H7 (cell line): ENCODE measurements at places on chromosomes 1 and 21. TPM values are rescaled to one million over a fixed set of nuclear protein-coding genes. Genes with fewer than 3 reads are reported as not detected.
A peak's percentile ranks its signal among the peaks of the same experiment; 100 is the strongest.

- DNase-seq = no peak
Observed at GRCh38 chr21:33684923-33685560, 42.7 kb downstream of the ITSN1 start.

The TMPRSS15 gene
- not detected in 2 replicates for total RNA-seq

GRCh38 chr1:83976920-83977319, 22.0 kb downstream of the TTLL7 start:
- DNase-seq = no peak

The DMRTA2 gene
- 0.10 TPM in 1 of 2 replicates, not detected in the other for total RNA-seq

GRCh38 chr1:237795558-237795957, 95.2 kb downstream of the ZP4 start:
- no peak for DNase-seq

GRCh38 chr1:153397924-153398651, 7.2 kb upstream of the S100A8 start:
- peak; percentile 5 for DNase-seq

DNA sequence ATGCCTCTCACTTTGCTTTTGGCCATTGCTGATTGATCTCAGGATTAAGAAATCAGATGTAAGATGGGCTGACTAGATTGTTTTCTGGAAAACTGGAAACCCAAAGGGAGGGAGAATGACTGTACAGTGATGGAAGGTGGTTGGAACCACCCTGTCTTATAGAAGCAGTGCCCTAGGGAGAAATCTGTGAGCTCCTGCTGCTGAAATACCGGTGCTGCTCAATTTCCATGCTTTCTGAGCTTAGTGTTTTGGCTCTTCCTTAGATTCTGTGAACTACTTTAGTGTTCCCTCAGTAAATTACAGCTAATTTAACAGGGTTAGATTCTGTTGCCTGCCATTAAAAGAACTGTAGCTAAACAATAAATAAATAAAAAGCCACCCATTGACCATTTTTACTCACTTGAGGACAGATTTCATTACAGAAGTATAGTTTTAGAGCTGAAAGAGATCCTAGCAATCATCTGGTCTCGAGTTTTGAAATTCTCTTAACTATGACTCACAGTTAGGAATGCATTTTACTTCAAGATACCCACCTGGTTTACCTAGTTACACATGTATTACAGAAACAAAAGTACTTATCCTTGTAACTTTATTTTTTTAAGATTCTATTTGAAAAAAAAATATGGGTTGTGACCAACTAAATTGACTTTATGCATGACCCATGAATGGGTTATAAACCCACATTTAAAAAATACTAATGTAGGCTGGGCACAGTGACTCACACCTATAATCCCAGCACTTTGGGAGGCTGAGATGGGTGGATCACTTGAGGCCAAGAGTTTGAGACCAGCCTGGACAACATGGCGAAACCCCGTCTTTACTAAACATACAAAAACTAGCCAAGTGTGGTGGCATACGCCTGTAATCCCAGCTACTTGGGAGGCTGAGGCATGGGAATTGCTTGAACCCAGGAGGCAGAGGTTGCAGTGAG, 33.2 kb downstream of the CAMSAP2 start:
- no peak for DNase-seq

GRCh38 chr21:35016517-35017188, 32.4 kb downstream of the RUNX1 start:
- DNase-seq = no peak

The AADACL4 gene
- not detected in 2 replicates for total RNA-seq

- DNase-seq = no peak
Observed at GRCh38 chr1:96587222-96587621, 134.4 kb upstream of the PTBP2 start.

The TSPAN1 gene
- not detected in 2 replicates for total RNA-seq

The RXFP4 gene
- total RNA-seq = not detected in 2 replicates

DNA sequence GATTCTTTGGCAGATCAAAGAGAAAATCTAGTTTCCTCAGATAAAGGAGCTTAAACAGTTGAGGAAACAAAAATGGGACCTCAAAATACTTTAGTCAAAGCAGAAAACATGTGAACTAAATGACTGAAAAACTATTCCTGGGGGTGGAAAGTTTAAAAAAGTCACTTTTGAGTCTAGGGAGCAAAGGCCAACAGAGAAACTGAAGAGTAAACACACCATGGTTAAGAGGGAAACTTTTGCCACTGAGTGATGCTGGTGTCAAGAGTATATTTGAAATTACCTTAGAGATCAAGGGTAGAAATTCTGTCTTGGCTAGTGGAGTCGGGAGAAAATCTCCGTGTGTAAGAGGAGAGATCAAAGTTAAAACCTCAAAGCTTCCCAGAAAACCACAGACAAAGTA, 501.2 kb upstream of the ADGRL4 start:
- no peak for DNase-seq

DNA sequence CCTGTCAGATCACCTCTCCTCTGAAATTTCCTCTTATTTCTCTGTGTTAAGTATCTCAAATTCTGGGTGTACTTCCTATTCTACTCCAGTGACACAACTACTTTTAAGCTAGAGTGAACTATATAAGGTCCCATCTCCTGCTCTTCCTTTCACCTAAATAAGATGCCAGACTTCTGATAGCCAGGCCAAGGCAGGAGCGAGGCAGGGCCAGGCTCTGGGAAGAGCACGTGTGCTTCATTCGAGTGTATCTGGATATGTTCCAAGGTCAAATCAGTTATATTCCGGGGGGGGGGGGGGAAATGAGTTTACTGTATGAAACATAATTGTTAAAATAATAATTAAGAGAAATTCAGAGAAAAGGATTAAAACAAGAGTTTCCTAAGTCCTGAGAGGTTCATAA, 60.1 kb downstream of the LRRC71 start:
- no peak for DNase-seq

The MASP2 gene
- 0.17 and 0.63 TPM in 2 replicates for total RNA-seq

The F13B gene
- total RNA-seq = not detected in 2 replicates

GRCh38 chr1:225866061-225866837, 15.9 kb downstream of the TMEM63A start:
- DNase-seq = no peak

- DNase-seq = no peak
Observed at GRCh38 chr1:153663211-153663610, 4.7 kb downstream of the SNAPIN start.

DNA sequence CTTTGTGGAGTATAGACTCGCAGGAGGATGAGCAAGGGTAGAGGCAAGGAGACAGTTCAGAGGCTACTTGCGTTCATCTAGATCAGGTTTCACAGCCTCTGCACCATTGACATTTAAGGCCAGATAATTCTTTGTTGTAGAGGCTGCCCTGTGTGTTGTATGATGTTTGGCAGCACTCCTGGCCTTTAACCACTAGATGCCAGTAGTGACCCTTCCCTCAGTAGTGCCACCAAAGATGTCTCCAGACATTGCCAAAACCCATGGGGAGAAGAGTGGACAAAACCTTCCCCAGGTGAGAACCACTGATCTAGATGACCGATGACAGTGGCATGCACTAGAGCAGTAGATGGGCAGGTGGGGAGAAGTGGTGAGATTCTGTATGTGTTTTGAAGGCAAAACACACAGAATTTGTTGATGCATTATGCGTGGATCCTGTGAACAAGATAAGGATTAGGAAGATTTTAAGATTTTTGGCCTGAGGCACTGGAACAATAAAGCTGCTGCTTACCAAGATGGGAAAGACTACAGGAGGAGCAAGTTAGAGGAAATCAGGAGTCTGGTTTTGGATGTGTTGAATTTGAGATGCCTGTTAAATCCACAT, 9.9 kb upstream of the COG2 start:
- DNase-seq = peak; percentile 30

- no peak for DNase-seq
Observed at GRCh38 chr1:115274467-115274866, 63.6 kb downstream of the NGF start.

The NCDN gene
- 41.9 and 50.9 TPM in 2 replicates for total RNA-seq

The MAEL gene
- not detected in 2 replicates for total RNA-seq

DNA sequence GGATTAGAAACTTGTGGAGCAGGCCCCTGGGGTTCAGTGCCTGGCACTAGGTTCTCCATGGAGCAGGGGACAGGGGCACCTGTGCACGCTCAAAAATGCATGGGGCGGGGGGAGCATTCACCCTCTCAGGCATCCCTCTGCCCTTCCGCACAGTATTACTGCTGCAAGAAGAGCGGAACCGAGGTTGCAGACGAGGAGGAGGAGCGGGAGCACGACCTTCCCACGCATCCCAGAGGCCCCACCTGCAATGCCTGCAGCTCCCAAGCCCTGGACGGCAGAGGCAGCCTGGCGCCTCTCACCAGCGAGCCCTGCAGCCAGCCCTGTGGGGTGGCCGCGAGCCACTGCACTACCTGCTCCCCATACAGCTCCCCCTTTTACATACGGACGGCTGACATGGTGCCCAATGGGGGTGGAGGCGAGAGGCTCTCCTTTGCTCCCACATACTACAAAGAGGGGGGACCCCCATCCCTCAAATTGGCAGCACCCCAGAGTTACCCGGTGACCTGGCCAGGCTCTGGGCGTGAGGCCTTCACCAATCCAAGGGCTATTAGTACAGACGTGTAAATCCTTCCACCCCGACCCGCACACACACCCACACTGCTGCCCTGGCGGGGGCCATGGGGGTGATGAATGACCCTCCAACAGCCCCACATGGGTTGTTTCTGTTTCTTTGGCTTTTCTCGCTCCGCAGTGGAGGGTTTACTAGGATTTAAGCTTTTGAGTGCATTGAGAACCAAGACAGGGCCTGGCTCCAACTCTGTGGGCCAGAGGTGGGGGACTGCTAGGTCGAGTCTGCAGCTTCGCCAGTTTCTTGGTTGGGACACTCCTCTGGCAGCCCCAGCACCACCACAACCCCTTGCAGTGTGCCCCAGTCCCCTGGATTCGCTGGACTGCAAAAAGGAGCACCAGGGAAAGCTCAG, 63.7 kb downstream of the TOR1AIP2 start:
- peak; percentile 54 for DNase-seq

DNA sequence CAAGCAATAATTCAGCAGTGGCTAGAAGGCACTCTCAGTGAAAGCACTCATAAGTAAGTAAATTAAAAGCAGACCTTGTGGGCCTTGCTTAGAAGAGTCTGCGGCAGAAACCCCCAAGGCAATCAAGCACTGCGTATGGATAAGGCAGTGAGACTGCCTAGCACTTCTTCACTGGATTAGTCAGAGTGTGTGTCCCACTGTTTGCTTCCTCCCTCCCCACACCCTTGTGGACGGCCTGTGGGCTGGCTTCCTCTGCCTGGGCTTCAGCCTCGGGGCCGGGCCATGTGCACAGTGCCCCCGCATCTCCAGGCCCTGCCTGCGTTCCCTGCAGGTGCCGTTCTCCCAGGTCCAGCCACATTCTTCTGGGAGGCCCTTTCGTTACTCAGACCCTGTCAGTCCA, 23.8 kb downstream of the AGT start:
- no peak for DNase-seq

The LAX1 gene
- total RNA-seq = not detected in 2 replicates

The GBP3 gene
- total RNA-seq = not detected in 2 replicates

The PRAMEF8 gene
- not detected in 2 replicates for total RNA-seq

DNA sequence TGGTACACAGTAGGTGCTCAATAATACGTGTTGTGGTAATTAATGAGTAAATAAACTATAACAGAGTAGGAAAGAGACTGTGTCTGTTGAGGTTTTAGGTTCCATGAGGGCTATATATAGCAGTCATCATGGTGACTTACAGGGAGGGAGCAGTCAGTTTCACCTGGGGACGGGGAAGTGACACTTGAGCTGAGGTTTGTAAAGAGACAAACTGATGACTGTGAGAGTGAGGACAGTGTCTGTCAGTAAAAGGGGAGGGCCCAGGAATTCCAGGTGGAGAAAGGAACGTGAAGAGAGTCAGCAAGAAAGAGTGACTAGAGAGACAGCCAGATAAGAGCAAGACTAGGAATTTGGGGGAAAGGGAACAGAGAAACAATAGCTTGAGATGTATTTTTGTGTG, 30.2 kb downstream of the ABCA4 start:
- no peak for DNase-seq

DNA sequence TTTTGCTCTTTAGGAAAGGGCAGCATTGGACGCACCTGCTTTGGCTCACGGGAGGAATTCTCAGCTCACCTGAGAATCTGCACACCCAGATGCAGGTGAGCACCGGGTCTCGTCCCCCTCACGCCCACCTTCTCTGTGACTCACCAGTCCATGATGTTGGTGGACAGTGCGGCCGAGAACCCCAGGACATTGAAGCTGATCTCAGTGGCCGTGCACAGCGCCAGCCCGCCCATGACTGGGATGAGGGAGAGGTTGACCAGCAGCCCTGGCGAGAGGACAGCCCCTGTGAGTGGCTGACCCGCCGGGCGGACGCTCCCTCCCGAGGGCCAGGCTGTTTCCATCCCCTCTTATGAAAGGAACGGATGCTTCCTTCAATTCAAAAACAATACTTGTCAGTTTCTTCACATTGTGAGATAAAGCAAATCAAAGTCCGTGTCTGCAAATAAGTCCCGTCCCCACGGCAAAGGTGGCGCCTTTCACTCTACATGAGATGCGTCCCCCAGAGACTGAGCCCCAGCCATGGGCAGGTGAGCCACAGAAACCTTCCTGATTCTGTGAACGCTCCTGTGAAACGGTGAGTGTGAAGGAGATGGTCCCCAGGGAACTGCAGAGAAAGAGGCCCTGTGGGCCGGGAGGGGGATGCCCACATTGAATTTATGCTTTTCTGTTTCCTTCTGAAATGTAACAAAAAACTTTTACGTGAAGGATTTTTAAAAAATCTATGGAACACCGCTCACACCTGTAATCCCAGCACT, 12.7 kb upstream of the CDK11B start:
- DNase-seq = peak; percentile 44

GRCh38 chr21:43717967-43718871, 710 bp upstream of the PDXK start:
- DNase-seq = peak; percentile 85

The SPRR2G gene
- 0.26 TPM in 1 of 2 replicates, not detected in the other for total RNA-seq

The PDZK1IP1 gene
- not detected in 2 replicates for total RNA-seq

- no peak for DNase-seq
Observed at GRCh38 chr1:9823693-9823942, 147 bp downstream of the CLSTN1 start.

- DNase-seq = peak; percentile 43
Observed at GRCh38 chr1:155969377-155969791, 9.0 kb downstream of the ARHGEF2 start.

- no peak for DNase-seq
Observed at GRCh38 chr1:8027748-8028570, 1.9 kb upstream of the ERRFI1 start.

The TIE1 gene
- total RNA-seq = 2.6 and 5.4 TPM in 2 replicates

- no peak for DNase-seq
Observed at GRCh38 chr1:169604781-169605560, 18.7 kb upstream of the F5 start.

The EFHD2 gene
- 42.9 and 48.3 TPM in 2 replicates for total RNA-seq

The FMOD gene
- total RNA-seq = not detected in 2 replicates

The CLCNKB gene
- 2.4 and 2.8 TPM in 2 replicates for total RNA-seq

- no peak for DNase-seq
Observed at GRCh38 chr1:84497631-84498275, 8.4 kb upstream of the SPATA1 start.

GRCh38 chr21:45562402-45562801, 20.2 kb upstream of the SLC19A1 start:
- no peak for DNase-seq
